HepG2 (cell line): ENCODE measurements at places on chromosomes 1 and 21. TPM values are rescaled to one million over a fixed set of nuclear protein-coding genes. Genes with fewer than 3 reads are reported as not detected.
A peak's percentile ranks its signal among the peaks of the same experiment; 100 is the strongest.

GRCh38 chr1:118842452-118843201, 145.5 kb downstream of the TBX15 start:
- DNase-seq, result no peak

DNA sequence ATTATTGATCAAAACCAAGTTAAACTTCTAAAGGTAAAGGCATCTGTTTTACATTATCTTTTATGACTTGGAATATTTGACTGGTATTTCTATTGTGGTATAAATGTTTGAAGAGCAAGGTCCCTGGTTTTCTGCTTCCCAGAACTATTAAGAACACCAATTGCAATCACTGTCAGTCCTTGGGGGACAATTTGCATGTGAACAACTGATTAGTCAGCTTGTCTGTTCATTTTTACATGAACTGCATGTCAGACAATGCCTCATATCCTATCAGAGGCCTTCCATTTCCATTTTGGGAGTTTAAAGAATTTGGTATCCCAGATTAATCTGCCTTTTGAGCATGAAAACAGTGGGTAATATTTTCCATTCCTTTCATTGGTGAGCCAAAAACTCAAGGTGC, 654.9 kb upstream of the USP24 start:
- no peak for DNase-seq

LAD1 gene
- 41.2 and 65.6 TPM in 2 replicates for total RNA-seq

DNA sequence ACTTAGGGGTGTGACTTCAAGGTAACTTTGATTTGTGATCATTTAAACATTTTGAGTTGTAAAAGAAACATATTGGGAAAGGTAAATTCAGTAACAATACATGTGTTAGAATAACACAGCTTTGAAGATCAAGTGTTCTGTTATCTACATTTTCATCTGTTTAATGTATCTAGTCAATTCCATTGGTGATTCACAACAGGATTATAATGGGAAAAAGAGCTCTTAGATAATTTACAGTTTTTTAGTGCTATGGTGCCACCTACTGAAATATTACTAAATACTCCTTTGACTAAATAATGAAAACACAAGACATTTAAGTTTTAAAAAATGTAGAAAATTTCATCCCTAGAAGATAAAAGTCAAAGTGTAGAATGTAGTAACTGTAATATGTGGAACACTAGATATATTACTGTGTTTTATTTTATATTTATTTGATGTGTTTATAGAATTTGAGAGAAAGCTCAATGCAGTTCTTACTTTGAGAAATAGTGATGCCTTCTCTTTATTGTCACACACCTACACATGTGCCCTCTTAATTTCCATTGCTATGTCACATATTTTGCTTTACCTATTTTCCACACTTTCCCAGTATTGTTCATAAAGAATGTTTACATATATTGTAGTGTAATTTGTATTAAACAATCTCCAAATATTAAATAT, 47.4 kb downstream of the PTPRC start:
- DNase-seq, result peak; percentile 8

DNA sequence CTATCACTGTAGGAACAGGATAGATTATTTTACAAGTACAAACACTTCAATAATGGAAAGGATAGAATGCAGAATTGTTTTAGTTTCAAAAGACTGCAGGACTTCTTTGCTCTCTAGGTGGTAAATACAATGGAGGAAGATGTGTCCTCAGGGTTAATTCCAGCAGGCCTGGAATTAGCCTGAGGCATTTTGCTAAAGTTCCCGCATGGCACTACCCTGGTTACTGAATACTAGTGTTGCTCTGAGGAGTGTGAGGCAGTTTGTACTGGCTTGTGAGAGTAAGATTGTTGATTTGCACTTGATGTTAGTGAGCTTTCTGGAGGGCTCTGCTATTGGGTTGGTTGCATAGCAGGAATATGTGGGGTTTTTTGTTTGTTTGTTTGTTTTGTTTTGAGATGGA, 61.4 kb downstream of the FASLG start:
- DNase-seq, result no peak

DNA sequence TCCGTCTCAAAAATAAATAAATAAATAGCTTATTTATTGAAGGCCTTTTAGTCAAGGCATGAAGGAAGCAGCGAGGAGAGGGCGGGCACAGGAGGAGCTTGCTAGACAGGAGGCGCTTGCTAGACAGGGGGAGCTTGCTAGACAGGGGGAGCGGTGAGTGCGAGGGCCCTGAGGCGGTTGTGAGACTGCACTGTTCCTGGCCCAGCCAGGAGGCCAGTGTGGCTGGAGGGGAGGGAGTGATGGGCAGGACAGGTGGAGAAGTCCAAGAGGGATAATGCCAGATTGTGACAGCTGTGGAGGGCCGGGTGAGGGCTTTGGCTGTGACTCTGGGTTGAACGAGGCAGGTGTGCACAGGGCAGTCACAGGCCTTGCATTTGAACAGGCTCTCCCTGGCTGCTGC, 18.2 kb downstream of the KIF17 start:
- no peak for DNase-seq

TAF13 gene
- 36.3 and 62.1 TPM in 2 replicates for total RNA-seq

DNA sequence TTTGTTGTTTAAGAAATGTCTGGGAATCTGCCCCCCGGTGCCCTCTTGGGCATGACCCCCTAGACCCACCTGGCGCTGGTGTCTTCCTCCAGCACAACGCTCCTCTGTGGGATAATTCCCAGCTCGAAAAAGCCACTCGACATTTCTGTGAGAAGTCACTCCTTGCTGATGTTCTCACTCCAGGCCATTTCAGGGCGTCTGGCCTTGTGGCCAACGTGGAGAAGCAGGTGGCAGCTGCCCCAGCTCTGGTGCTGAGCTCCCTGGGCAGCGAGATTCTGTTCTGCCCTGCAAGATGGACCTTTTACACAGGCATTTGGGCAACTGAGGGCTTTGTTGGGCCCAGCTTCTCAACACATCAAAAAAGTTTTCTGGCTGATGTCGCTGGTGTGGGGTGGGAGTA, 147.7 kb upstream of the WNT4 start:
- DNase-seq, result no peak

DNA sequence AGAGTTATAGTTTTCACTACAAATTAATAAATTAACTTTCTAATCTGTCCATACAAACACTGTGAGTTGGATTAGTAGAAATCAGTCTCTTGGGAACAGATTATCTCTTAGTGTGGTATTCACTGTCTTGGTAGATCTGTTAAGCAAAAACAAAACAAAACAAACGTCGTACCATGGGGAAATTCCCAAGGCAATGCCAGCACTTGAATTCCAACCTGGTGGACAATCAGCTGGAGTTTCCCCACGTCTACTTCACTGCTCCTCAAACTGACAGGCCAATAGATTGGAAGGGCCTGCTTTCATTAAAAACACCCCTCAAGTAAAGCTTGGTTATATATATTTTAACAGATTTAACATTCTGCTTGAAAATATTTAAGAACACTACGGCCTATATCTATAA, 31.9 kb downstream of the GDAP2 start:
- DNase-seq, result no peak

DNA sequence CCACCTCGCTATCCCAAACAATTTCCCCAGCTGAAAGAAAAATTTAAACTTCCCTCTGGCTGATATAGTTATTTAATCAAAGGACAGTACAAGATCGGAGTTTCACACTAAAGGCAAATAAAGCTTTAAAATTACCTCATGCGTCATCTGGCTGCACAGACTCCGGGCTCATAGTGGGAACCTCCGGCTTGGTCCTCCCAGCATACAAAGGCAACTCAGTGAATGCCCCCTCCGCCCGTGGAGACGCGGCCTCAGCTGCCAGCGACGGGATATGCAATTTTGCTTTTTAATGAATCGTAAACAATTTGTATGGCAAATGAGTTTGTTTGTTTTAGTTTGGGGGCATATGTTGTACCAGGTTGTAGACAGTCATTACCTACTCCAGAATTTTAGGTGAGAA, 214.6 kb upstream of the NFIA start:
- DNase-seq, result no peak

GRCh38 chr1:166139735-166140134, 27.1 kb downstream of the FAM78B start:
- DNase-seq, result no peak

FCER1G gene
- total RNA-seq, result 1.3 and 1.5 TPM in 2 replicates

DNA sequence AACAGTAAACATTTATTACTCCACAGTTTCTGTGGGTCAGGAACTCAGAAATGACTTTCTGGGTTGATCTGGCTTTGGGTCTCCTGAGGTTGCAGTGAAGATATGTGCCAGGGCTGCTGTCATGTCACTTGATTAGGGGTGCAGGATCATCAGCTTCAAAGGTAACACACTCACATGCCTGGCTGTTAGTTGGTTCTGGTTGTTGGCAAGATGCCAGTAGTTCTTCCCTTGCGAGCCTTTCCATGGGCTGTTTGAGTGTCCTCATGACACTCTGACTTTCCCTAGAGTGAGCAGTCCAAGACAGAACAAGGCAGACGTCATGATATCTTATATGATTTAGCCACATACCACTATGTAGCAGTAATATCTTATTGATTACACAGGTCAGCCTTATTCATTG, 1.8 kb downstream of the SWT1 start:
- DNase-seq, result no peak

- DNase-seq, result no peak
These were observed 12.0 kb upstream of the SYT14 start for GRCh38 chr1:209926045-209926444.

DNA sequence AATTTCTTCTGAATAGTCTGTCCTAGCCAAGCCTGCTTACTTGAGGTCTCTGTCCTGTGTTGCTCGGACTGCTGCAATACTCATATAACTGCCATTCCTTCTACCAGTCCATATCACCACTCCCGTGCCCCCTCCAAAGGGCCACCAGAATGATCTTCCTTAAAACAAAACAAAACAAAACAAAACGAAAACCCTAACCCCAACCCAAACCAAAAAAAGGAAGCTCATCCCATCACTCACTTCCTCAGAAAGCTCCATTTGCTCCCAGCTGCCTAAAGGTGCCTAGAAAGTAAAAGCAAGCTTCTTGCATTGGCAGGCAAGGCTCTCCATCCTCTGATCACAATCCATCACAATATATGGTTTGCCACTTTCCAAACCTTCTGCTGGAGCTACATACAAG, 20.3 kb downstream of the USP24 start:
- DNase-seq, result no peak

- DNase-seq, result no peak
These were observed at the start of gene CAPN9 for GRCh38 chr1:230747127-230747730. Gene CAPN9 (plus strand): TSS chr1:230747388. CDS start chr1:230747497, 109 bp downstream.

- no peak for DNase-seq
These were observed 28.5 kb downstream of the PALMD start for GRCh38 chr1:99674115-99675064.

DNA sequence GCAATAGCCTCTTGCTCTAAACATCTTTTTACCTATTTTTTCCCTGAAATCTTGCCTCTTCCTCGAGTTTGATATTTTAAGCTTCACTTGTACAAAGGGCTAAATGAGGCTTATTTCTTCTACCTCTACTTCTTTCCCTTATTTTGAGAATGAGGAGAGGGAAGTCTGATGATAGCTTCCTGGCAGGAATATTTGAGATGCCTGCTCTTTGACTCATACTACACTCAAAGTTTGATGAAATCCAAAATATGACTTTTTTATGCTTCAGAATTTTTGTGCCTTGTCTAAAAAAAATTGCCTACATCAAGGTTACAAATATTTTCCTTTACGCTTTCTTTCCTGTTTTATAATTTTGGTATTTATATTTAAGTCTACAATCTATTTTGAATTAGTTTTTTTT, 624.4 kb upstream of the PLXNA2 start:
- DNase-seq, result no peak

GRCh38 chr1:211476200-211476849, 15.6 kb downstream of the RD3 start:
- DNase-seq, result peak; percentile 56

GRCh38 chr1:64248065-64248464, 44.6 kb downstream of the UBE2U start:
- no peak for DNase-seq

GRCh38 chr1:54857141-54857540, 29.9 kb downstream of the DHCR24 start:
- DNase-seq, result no peak

DNA sequence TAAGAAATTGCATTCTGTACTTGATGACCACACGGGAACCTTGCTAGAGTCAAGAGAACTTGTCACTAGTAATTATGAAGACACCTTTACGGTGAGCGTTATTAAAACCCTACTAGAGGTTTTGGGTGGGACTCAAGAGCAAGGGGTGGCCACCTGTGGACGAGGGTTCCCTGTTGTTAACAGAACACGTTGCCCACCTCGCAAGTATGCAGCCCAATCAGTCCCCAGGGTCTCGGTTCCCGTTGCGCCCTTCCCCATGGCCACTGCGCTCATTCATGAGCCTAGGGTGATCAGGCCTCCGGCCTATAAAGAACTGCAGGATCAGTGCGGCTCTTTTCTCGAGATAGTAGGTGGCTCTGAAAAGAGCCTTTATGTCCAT, 30.2 kb upstream of the RNF187 start:
- DNase-seq, result no peak

ADAMTSL4 gene
- 1.9 and 3.9 TPM in 2 replicates for total RNA-seq

CYP4Z1 gene
- total RNA-seq, result not detected in 2 replicates

DNA sequence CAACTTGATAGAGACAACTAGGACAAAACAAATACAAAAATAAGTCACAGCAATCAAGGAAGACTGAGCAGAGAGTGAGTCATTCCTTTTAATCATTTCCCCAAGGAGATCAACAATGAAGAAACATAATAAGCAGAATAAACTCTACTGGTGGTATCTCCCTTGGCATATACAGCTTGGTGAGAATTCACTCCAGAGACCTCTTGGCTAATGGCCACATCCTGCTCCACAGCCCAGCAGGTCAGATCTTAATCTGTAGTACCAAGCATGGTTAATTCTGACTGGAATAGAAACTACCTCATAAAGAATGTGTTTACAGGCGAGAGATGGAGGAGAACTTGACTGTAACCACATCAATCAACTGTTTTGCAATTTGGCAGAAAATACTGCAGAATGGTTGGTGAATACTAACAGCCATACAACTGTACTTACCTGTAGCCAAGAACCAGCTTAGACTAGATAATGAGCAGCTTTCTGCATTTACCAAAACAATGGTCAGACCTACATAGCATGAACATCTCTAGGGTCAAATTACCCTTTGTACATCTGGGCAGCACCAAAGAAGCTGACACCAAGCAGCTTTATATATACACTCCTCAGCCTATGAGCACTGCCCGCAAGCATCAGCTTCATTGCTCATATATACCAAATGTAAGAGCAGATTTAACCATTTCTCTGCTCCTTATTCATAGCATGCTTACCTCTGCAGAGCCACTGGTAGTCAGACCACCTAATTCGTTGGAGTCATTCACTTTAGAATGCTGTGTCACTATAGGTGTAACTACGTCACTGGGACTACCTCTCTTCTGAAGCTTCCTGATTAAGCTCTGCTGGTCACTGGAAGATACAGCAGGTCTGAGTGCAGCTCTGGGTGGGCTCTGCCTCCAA, 51.0 kb downstream of the KIAA0319L start:
- no peak for DNase-seq

C1QTNF12 gene
- 0.29 and 0.64 TPM in 2 replicates for total RNA-seq

HCRTR1 gene
- not detected in 2 replicates for total RNA-seq

AMY1A gene
- not detected in 2 replicates for total RNA-seq

- DNase-seq, result no peak
These were observed 183.4 kb upstream of the C1orf174 start for GRCh38 chr1:4083231-4084047.
